Stimulated activated memory B cell treated with anti-CD40 and anti-IgM and Interleukin-4, amounts not matched to agents 10 μg/mL and 1 μg/mL and 100 μg/mL, for 72 hours (primary cell): ENCODE measurements at places on chromosomes 4 and X.

DNA sequence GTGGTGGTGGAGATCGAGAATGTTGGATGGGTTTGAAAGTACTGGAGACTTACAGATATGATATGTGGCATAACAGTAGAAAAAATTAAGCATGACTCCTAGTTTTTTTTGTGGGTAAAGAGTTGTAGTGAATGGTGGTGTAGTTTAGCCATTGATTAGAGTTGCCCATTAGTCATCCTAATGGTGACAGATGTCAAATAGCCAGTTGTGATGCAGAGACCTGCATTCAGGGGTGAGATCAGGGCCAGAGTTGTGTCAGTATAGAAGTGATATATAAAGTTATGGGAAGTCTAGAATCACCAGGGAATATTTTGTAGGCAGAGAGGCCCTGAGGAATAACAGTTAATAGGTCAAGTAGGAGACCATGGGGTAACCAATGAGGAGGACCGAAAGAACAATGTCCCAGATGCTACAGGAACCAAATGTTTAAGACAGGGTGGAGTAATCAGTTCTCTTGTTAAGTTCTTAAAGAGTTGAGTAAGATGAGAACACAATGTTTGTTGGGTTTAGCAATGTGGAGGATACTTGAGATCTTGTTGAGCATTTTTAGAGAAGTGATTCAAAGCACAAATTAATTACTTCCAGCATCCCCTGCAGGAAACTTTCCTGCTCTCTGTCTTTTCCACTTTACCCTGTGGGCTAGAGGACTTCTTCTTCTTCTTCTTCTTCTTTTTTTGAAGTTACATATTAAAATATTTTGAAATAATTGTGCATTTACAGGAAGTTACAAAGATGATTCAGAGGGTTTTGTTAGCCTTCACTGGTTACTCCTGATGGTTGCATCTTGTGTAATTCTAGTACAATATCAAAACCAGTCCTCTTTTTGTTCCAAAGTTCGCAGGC lies 13.3 kb downstream of the SGMS2 start:
- no peak for ATAC-seq

DNA sequence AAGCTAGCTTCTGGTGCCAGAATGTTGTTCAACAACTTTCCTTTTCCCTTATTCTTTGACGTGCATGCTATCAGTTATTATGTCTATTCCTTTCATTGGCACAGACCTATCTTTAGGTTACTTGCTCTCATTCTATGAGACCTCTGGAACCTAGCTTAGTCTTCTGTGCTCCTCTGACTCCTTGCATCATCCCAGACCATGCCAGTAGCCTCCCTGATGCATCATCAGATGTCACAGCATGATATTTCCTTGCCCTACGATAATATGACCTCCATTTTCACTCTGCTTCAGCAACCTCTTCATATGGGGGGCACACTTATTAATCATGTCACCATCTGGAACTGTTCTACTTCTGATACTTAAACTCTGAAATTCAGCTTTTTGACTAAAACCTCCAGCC lies 37.2 kb downstream of the CLCN5 start:
- no peak for ATAC-seq

DNA sequence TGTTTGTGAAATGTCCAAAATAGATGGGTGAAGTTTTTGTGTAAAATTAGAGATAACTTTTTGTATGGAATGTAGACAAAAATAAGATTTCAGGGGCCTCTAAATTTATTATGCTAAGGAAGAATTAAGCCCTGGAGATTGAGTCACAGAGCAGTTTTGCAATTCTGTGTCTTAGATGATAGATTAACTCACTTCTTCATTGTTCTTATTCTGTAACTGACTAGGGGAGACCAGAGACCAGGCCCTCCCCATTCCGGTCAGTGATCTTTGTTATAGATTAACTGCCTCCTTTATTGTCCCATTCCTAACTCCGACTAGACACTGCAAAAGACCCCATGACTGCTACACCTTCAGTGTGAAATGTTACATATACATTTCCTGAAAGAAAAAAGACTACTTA lies 238.4 kb upstream of the TAPT1 start:
- ATAC-seq, result no peak

GRCh38 chrX:106300239-106300638 lies 132.1 kb downstream of the PWWP3B start:
- ATAC-seq, result no peak

DNA sequence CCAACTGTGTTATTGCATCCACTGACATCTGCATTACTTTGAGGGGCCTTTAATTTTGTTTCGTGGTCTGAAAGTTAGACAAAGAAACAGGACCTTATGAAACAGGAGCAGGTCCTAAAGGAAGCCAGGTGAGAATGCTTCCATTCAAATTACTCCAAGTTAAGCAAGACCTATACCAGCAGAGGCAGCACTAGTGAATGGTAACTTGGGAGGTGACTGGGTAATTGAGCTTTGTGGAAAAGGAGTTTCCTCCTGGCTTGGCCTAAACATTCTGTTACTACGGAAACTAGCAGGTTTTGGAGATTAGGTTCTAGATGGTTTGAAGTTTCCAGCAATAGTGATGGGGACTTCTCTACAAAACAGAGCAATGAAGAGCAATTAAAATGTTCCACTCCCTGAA lies 173.5 kb downstream of the NKX6-1 start:
- no peak for ATAC-seq

GRCh38 chr4:159762672-159763071 lies 659.8 kb downstream of the RAPGEF2 start:
- no peak for ATAC-seq

DNA sequence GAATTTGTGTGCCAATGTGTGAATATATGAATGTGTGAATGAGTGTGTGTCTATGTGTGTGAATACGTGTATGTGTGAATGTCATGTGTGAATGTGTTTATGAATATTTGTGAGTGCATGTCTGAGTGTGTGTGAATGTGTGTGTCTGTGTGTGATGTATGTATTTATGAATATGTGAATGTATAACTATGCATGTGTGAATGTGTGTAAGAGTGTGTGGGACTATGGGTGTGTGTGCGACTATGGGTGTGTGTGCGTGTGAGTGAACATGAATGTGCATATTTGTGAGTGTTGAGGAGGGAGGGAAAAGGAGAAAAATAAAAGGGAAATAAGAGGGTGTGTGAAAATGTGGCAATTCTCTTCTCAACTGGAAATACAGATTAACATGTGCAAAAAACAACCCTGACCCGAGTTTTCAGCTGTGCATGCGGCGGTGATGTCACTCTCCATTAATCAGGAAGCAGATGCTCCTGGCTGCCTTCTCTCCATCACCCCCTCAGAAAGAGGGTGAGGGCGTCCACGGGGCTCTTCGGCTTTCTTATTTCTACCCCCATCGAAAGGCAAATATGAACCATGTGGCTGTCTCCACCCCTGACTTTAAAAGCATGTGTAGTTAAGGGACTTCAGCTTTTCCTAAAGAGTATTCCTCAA lies 219.8 kb downstream of the MAML3 start:
- ATAC-seq, result no peak

DNA sequence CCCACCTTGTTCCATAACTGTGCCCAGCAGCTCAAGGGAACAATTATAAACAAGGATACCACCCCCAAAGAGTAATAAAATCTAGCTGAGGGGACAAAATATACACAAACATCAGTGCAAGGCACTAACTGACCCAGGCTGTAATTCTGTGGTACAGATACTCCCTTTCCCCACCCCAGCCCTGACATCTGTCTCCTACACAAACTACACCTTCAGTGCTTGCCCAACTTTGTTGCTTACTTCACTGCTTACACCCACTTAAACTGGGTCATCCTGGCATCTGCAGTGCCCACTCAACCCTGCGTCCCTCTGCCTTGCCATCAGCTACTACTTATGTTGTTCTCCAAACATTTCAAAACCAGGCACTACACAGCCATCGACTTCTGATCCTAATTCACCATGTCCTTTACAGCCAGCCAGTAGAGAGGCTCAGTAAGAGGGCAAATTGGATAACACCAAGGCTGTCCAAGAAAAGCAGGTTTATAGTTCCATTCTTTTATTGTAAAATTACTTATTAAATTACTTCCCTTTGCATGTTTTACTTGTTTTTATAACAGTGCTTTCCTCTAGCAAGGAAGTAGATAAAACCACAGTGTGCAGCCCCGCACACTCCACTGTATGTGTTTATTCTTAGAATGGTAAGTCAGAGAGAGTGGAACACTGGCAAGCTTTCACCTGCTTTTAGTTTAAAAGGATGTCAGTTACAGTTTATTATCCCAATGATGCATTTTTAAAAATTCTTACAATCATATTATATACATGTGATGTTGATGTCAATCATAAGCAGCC lies 149.6 kb downstream of the INPP4B start:
- ATAC-seq, result peak; percentile 52

DNA sequence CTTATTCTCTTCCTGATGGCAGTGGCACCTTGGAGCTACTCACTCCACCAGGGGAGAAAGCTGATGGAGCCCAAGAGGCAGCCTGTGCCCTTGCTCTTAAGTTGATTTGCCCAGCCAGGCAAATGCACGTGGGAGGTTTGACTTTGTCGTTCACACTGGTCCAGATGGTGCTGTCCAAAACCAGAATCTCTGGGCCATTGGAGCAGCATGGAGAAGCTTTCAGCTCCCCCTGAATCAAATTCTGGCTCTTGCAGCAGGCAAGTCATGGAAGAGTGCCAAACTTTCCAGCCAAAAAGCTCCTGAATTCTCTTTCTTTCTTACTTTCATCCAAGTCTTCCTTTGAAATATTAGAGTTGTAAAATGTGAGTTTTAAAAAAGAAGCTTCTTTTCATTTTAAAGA lies 970.4 kb downstream of the RPA4 start:
- ATAC-seq, result no peak

- ATAC-seq, result no peak
These were observed 959.7 kb upstream of the LCORL start for GRCh38 chr4:18981234-18981615.

GRCh38 chr4:53116954-53117353 lies 248.9 kb downstream of the SCFD2 start:
- no peak for ATAC-seq

DNA sequence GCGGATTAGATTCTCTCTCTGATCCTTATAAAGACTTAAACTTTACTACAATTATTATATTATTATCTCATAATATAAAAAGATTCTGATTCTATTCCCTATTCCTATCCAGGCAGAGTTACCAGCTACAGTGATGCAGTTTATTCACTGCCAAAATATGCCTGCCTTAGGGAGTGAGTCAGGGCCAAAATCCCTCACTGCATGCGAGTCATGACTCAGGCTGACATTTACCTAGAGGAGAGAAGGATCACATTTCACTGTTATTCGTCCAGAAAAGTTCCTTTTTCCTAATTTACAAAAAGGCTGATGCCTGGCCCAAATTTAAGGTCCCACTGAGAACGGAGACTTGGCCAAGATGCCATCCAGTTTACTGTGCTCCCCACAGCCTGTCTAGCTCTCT lies 168.5 kb upstream of the LDB2 start:
- no peak for ATAC-seq

DNA sequence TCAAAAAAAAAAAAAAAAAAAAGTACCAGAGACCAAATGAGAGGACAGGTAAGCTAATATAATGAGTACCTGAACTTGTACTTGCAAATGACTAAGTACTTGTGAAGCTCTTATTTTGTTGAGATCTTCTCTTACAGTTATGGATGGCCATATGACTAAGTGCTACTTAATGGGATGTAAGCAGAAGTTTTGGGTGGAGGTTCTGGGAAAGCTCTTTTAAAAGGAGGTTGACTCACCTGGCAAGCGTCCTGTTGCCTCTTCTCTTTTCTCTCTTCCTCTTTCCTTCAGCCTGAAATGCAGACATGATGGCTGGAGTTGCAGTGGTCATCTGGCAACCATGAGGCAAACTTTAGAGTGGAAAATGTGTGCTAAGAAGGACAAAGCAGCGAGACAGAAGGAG lies 36.9 kb upstream of the MED14 start:
- ATAC-seq, result no peak

DNA sequence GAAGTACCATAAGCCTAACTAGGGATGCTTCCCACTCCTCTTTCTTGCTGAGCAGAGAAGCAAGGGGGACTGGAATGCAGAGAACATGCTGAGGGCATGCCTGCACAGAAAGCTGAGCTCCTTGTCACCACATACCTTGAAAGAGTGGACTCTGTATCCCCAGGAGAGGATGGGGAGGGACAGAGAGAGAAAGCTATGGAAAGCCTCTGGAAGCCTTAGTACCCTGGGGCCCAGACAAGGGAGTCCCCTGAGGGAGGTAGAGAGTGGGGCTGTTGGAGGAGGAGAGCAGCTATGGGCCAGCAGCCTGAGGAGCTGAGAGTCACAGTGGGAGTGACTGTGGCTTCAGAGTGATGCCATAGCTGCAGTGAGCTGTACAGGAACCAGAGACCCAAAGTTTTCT lies 77.9 kb downstream of the RTL9 start:
- no peak for ATAC-seq

- no peak for ATAC-seq
These were observed 6.1 kb downstream of the STIM2 start for GRCh38 chr4:26866781-26867180.

- ATAC-seq, result peak; percentile 31
These were observed at the start of gene BEX3 for GRCh38 chrX:103376118-103376978. Gene BEX3 (plus strand): TSS chrX:103376538. CDS start chrX:103377522, 984 bp downstream.

DNA sequence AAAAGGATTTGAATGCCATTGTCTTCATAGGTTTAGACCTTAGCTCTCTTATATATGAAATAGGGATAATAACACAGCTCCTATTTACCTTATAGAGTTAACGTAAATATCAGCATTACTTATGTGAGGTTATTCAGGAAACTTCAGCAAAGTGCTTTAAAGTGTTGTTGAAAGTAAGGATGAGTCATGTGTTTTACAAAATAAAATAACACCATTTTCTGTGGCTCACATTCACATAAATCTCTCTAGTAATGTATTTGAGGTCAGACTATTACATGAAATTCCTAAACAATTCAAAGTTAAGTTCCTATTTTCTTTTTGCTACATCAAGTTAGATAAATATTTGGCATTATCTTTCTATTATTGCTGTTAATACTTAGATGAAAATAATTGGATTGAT lies 2.9 kb downstream of the GNRHR start:
- ATAC-seq, result no peak

DNA sequence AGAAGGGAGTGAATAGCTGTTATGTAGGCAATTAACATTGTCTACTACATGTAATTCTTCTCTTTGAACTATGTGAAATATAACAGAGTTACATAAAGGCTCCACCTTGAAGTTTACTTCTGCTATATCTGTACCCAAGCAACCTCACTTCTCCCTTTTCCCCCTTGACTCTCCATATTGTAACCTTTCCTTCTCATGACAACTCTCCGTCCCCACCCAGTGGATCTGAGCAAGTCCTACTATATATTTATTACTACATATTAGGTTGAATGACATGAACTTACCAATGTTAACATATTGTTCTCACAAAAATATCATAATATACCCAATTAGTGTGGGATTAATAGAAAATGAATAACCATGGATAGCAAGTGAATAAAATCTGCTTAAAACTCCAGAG lies 93.2 kb upstream of the ATP8A1 start:
- peak; percentile 64 for ATAC-seq

- no peak for ATAC-seq
These were observed 74.0 kb downstream of the CC2D2A start for GRCh38 chr4:15543537-15544247.
